ENCODE measurements at places on chromosomes 7 and 10.

GRCh38 chr10:103621783-103622125, 128.2 kb downstream of the NEURL1 start:
- no peak for DNase-seq

DNA sequence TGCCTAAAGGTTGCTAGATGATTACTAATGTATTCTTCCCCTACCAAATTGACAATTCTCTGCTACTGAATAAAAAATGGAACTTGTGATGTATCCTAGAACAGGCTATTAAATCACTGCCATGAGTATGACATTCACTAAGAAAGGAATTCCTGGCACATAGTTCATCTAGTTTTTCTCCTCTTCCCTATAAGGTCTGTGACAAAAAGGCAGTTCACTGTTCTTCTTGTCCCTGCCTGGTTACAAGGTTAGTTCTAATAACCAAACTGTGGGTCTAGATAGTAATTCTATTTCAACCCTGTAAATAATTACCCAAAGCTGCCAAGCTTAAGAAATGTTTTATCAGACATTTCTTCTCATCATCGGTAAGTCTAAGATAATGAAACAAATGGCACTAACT, 245.6 kb downstream of the BICC1 start:
- DNase-seq = no peak

GRCh38 chr10:28307267-28307666, 4.4 kb upstream of the MPP7 start:
- DNase-seq = no peak

GRCh38 chr7:48718731-48719378, 205.5 kb upstream of the CDC14C start:
- no peak for DNase-seq

- DNase-seq = no peak
Measured at GRCh38 chr10:1274701-1275544, 218.7 kb downstream of the WDR37 start.

GRCh38 chr10:34147641-34148304, 667.3 kb downstream of the PARD3 start:
- DNase-seq = no peak

- DNase-seq = no peak
Measured at GRCh38 chr7:106466867-106467266, 182.1 kb upstream of the NAMPT start.

GRCh38 chr7:85567983-85568382, 381.1 kb upstream of the SEMA3D start:
- no peak for DNase-seq

DNA sequence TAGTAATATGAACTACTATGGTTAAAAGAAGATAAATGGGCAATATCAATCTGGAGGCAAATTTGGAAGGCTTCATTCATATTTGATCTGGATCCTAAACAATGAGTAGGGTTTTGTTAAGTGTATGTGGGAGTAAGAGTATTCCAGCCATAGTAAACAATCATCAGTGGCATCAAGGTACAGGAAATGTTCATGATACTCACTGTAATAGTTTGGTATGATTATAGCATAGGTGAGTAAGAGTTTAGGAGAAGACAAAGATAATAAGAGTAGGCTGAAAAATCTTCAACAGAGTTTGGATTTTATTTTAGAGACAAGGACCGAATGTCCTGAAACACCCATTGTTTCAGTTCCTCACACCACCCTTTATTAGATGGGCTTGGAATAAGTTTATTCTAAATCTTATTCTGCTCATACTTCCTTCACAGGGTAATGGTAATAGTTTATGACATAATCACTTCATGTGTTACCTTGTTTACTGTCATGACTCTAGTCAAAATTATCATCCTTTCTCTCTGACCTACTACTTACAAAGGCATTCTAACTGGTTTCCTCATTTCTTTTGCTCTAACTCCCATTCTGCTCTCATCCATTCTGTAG, 38.9 kb downstream of the BRAF start:
- no peak for DNase-seq

All from cortex of kidney (tissue), 1 donor.